ENCODE measurements at places on chromosomes 13 and 19.

DNA sequence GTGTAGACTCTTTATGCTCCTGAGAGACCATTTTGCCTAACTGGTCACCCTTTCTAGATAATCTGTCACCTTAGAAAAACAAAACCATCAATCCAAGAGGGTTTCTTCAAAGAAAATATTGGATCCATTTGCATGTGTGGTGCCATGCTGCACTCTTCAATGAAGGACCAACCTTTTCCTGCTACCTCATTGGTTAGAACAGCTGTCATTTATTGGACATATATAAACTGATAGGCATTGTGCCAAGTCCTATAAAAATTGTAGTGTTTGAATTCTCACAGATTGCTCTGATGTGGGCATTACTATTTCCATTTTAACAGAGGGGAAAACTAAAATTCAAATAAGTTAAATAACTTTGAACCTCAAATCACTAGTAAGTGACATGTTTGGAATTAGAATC, 333.2 kb downstream of the MYO16 start:
- peak; percentile 39 for DNase-seq

GRCh38 chr13:33235078-33235477, 50.5 kb downstream of the STARD13 start:
- DNase-seq: no peak

DNA sequence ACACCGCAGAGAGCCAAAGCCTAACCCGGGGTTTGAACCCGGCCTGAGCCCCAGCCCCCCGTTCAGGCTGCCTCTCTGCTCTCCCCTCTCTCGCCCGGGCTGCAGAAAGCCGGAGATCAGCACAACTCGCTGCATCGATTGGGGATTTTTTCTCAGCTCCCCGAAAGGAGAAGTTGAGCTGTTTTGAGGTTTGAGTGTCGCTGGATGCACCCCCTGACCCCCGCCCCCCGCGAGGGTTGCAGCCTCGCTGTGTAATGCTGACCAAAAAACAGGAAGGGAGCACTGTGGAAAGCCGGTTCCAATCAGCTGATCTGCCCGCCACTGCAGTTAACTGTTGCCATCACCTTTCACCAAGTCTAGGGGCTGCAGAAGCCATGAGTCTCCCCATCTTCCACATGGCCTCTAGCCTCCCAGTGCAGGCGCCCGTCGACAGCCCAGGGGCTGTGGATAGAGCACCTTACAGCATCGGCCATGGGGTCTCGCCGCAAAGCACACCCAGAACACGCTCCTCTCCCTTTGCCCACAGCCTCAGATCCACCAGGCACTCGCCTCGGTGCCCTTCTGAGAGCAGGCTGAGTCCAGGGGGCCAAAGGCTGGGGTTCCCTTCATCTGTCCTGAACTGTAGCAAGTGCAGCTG, 34.5 kb downstream of the MYO9B start:
- DNase-seq: no peak

GRCh38 chr13:64553411-64554129, 2676.6 kb downstream of the PCDH9 start:
- DNase-seq: no peak

GRCh38 chr19:1474011-1474764, 4.8 kb downstream of the C19orf25 start:
- DNase-seq: no peak

- peak; percentile 66 for DNase-seq
Measured at GRCh38 chr19:33064458-33064791, 263 bp downstream of the RHPN2 start.

DNA sequence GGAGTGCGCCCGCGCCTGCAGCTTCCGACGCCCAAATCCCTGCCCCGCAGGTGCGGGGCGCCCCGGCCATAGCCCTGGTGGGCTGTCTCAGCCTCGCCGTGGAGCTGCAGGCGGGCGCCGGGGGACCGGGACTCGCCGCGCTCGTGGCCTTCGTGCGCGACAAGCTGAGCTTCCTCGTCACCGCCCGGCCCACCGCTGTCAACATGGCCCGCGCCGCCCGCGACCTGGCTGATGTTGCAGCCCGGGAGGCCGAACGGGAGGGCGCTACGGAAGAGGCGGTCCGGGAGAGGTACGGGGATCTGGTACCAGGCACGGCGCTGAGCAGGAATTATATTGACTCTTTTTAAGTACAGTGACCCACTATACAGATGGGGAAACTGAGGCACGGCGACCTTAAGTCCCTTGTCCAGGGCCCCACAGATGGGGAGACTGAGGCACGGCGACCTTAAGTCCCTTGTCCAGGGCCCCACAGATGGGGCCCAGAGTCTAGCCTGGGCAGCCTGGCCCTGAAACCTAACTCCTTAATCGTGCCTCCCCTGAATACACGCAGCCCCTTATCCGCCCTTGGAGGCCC, 586 bp downstream of the MRI1 start:
- no peak for DNase-seq

DNA sequence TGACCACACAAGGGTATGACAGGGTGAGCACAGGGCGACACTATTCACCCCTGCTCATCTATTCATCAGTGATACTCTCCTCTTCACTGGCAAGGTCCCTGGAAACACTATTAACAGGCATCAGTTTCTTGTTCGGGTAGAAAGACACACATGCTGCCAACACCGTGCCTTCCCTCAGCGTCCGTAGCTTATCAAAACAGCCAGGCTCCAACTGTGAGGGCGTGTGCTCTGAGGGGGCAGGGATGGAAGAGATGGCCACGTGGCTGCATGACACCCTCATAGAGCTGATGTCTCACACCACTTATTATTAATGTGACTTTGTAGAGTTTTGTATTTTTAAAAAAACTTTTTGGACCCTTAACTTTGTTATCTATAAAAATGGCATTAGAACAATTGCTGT, 160.3 kb downstream of the ITGBL1 start:
- DNase-seq: no peak

GRCh38 chr13:108968566-108968965, 339.2 kb downstream of the MYO16 start:
- no peak for DNase-seq

DNA sequence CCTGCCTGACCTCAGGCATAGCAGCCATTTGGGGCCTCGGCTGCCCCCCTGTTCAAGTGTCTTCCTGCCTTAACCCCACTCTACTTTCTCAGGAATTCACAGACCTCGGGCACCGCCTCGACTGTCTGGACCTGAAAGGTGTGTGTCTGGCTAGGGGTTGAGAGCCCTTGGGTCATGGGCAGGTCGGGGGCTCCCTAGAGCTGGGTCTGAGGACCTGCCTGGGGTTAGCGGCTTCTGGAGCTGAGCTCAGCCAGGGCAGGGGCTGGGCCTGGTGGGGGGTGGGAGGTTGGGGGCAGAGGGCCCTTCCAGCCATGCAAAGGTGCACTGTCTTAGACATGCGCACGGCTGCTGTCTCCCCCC, 20.7 kb downstream of the NKPD1 start:
- no peak for DNase-seq

- no peak for DNase-seq
Measured at GRCh38 chr13:82467626-82468025, 1414.6 kb downstream of the SLITRK1 start.

- no peak for DNase-seq
Measured at GRCh38 chr13:34942732-34943435, 814 bp downstream of the NBEA start.

- DNase-seq: no peak
Measured at GRCh38 chr13:23847497-23847896, 41.7 kb downstream of the MIPEP start.

DNA sequence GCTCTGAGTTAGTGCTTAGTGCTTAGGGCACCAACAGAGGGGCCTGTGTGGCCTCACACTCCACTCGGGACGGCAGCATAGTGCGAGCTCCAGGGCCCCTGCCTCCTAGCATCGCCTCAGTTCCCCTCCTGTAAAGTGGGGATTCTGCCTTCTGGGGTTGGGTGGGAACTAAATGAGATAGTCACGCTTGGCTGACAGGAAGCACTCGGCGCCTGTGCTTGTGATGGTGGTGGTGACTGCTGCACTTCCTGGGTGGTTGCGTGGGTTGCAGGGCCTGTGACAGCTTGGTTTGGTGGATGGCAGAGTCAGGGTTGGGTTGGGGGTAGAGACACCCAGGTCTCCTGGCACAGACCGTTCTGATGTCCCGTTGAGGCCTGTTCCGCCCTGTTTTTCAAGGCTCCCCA, 7.7 kb downstream of the PLEKHF1 start:
- DNase-seq: no peak

DNA sequence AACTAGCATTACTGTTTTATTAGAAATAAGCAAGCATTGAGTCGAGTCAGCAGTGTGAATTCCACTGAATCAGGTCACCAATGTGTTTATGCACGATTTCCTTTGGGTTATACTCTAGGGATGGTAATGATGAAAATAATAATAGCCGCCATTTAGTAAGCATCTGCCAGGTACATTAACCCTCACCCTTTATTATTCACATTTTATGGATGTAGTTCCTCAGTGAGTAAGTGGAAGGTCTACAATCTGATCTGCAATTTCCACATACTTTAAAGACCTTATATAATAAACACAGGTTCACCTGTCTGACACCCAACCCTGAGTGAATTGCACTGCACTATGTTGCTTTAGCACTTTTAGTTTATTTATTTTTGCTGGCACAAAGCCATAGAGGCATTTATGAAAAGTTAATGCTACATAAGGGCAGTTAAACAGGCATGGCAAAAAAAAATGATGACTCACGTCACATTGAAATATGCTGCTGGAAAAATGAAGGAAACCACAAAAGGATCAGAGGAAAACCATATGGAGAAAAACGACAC, 122.4 kb downstream of the TRPC4 start:
- DNase-seq: peak; percentile 76

- DNase-seq: no peak
Measured at GRCh38 chr13:98798849-98799645, 46.6 kb upstream of the SLC15A1 start.

GRCh38 chr13:67133476-67133875, 96.7 kb downstream of the PCDH9 start:
- no peak for DNase-seq

DNA sequence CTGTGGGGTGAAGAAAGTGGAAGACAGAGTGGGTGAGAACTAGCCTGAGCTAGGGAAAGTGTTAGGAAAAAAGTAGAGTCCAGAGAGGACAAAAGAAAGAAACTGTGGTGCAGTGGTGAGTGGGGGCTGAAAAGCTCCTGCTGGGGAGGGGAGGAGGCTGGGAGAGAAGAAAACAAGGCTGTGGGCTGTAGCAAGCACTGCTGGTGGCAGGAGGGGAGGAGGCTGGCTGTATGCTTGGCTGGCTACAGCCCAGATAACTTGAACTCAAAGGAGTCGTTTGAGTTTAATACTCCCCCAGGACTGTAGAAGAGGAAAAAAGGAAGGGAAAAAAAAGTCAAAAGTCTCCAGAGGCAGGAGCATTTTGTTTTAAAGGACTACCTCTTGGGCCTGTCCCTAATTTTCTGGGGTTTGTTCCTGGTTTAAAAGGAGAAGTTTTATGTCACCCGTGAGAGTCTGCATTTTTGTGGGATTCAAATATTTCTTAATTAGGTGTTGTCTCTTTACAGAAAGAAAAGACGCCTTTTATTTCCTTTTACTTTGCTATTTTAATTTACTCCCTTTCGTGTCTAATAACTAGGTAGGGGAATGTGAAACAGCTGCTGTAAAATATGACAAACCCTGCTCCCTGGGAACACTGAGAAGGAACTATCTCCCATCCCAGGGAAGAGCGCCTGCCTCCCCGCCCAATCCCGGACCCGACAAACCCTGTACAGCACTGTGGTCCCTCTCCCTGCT, 21.7 kb downstream of the ZIC5 start:
- no peak for DNase-seq

GRCh38 chr13:46620029-46620428, 67.1 kb downstream of the LRCH1 start:
- DNase-seq: no peak
